ENCODE measurements at places on chromosomes 13 and 19. TPM values are rescaled to one million over a fixed set of nuclear protein-coding genes. Genes with fewer than 3 reads are reported as not detected.

- no peak for DNase-seq
These were observed 9.6 kb downstream of the MIR17HG start for GRCh38 chr13:91356919-91357612.

DNA sequence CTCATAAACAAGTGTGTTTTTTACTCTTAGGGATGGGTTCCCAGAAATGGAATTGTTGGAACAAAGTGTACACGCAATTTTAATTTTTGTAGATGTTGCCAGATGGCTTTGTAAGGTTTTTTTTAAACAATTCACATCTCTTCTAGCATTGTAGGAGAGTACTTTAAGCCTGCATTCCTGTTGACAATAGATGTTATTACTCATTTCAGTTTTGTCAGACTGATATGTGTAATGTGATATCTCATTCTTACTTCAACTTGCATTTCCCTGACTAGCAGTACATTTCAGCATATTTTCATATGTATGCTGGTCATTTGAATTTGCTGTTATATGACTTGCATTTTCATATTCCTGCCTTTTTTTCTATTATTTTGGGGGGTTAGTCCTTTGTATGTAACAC lies 186.6 kb upstream of the SLITRK6 start:
- peak; percentile 54 for DNase-seq

KLK2 gene
- total RNA-seq: not detected

DCLK1 gene
- 5.2 TPM for total RNA-seq

DNA sequence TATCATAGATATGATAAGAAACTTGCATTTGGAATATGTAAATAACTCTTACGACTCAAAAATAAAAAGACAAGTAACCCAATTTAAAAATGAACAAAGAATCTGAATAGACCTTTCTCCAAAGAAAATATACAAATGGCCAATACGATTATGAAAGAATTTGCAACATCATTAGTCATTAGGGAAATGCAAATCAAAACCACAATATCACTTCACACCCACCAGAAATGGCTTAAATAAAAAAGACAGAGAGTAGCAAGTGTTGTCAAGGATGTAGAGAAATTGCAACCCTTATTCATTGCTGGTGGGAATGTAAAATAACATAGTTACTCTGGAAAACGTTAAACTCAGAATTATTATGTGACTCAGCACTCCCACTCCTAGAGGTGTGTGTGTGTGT lies 226.6 kb upstream of the MAB21L1 start:
- DNase-seq: no peak

- no peak for DNase-seq
These were observed 286.3 kb downstream of the POU4F1 start for GRCh38 chr13:78317030-78317429.

DNA sequence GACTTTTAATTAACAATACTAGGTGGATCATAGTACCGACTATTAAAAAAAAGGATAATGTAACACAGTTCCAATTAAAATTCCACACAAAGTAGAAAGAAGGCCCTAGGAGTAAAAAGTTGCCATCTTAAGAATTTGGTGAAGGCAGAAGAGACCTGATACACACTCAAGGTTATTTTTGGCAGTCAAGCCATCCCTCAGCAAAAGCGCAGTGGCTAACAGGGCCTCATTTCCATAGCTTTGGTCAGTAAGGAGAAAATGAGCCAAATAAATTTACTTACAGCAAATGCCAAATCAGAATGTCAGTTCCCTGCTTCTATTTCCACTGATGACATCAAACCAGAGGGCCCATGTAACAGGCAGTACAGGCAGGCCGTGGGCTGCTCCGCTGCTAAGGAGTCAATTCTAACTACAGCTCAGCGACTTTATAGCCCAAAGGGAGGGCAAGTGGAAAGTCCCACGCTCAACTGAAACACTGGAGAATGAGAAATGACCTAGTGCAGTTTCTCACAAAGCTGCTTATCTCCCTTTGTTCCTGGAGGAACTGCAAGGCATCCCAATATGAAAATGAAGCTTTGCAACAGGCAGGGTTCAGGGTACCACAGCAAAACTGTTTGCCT lies 6.3 kb downstream of the ARGLU1 start:
- no peak for DNase-seq

ZNF177 gene
- total RNA-seq: not detected

DNA sequence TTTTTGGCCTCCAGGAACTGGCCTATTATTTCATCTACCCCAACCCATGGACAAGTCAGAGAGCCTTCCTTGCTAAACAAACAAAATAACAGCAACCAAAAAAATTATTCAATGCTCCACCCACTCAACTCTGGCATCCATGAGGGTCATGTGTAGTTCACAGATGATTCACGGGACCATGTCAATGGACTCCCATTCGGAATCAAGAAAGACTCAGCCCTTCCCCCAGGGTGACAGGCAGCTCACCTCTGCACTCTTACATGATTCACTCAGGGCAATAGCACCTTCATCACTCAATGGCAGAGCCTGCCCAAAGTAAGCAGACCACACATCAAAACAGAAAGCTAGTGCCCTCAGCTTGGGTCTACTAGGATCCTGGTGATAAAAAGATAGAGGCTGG lies 14.3 kb upstream of the SCEL start:
- peak; percentile 71 for DNase-seq

ENOX1 gene
- 3.2 TPM for total RNA-seq

DNA sequence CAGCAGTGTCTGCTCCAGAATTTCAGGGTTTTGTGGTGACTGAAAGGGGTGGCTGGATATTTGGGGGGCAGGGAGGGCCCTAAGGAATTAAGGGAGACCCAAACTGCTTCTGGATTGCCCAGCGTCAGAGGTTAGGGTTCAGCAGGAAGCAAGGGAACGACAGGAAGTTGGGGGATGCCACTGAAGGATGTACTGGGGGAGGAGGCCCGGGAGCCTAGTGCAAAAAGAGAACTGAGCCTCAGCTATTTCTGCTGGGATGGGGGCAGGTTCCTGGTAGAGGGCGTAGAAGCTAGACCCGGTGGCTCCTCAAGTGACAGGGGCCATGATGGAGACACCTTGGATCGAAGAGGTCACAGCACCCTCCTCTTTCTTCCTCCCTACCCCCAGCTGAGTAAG lies 1.1 kb downstream of the CYP2S1 start:
- DNase-seq: no peak

DNA sequence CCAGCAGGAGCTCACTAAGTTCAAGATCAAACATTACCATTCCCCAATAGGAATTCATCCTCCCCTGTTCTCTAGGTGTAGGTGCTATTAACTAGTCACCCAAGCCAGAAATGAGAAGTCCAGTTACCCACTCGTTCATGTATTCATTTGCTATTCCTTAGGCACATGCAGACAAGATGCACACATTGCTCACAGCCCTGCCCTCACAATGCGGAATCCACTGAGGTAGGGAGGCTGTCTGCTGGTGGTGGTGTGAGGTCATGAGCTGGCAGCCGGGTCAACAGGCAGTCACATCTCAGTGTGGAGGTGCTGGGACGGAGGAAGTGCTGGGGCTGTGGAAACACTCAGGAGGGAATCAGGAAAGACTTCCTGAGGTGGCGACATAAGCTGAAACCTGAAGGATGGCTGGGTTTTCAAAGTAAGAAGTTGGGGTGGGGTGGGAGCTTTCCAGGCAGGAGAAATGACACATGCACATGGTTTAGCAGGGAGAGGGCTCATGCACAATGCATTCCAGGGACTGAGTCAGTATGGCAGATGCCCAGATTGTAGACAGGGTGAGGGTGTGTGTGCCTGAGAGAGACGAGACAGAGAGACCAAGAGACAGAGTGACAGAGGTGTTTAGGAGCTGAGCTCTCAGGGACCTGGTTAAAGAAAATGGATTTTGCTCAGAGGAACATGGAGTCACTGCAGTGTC lies 117.6 kb downstream of the USP12 start:
- peak; percentile 94 for DNase-seq

- DNase-seq: no peak
These were observed 135.9 kb downstream of the RAP2A start for GRCh38 chr13:97569841-97570240.

DNA sequence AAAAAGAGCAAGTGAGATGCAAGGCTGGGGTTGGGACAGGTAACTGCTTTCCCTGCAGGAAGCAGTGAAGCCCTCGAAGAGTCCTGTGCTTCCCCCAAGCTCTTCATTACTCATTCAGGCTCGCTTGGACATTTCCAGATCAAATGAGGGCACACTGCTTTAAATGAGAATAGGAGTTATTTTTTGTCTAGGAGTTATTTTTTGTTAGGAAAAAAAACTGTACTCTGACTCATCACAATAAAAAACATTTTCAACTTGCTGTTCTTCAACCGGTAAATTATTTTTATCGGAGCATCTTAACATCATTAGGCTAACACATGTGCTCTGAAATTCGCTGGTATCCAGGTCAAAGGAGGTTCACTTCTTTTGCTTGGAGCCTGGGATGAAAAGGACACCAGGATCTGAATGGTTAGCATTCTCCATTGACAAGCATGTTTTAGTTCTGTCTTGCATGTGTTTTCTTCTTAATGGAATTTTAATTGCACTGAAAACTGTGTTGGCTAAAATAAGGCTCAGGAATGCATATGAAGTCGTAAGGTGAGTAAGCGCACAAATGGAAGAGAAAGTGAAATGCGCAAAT lies 80.7 kb upstream of the STK24 start:
- DNase-seq: no peak

DNA sequence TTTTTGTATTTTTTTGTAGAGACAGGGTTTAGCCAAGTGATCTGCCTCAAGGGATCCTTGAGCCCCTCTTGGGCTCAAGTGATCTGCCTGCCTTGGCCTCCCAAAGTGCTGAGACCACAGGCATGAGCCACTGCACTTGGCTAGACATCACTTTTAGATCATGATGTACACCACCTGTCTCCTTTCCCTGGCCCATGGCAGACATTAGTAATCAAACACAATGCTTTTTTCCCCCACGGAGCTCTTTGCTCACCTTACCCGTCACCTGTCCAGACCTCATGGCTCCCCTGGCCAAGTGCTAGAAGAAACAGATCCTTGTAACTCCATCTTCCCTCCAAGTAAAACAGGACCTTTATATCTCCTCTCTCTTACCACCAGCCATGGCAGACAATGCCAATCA lies 18.4 kb downstream of the NUMBL start:
- no peak for DNase-seq

DNA sequence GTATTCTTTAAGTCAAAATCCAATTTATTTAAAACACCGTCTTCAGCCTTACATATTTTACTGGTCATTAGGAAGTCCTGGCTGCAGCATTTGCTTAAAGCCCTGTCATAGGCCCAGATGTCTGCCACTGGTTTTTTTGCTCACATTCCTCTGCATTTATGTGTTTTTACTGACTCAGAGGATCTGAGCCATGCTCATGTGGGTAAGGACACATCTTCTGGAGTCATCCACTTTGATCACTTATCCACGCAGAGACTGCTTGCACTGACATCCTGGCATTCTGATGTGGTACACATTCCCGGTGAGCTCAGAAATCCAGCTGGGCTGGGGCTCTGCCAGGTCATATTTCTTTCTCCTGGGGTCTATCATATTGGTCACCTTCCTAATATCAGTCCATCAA lies 531.7 kb upstream of the ARGLU1 start:
- peak; percentile 93 for DNase-seq

TMPRSS9 gene
- not detected for total RNA-seq

NKPD1 gene
- not detected for total RNA-seq

- peak; percentile 56 for DNase-seq
These were observed 33.1 kb downstream of the CEBPG start for GRCh38 chr19:33406521-33407139.

DIS3 gene
- 57.4 TPM for total RNA-seq

DNA sequence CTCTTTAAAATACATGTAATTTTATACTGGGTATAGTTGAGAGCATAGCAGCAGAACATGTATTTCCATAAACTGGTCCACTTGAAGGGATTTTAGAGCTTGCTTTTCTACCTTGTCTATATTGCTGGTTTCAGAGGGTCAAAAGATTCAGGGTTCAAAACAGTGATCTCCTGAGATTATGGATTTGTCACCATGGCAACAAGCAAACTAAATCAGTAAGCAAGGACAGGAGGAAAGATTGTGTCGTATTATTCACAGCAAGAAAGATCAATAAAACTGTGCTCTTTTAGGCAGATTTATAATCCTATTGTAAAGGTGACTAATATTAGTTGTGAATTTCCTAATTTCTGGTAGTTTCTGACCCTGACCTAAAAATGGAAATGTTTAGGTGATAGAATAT lies 496.4 kb downstream of the LMO7 start:
- DNase-seq: no peak

- DNase-seq: no peak
These were observed 21.7 kb upstream of the MAB21L1 start for GRCh38 chr13:35498231-35498630.

ETV2 gene
- 0.50 TPM for total RNA-seq

GRCh38 chr19:16524991-16525734 lies 17.1 kb downstream of the CHERP start:
- DNase-seq: no peak

GRCh38 chr13:75813323-75813722 lies 177.2 kb downstream of the LMO7 start:
- no peak for DNase-seq

- DNase-seq: no peak
These were observed at the start of gene SLC10A2 for GRCh38 chr13:103066079-103066780. Gene SLC10A2 (minus strand): TSS chr13:103066417. CDS start chr13:103066249, 168 bp downstream.

WDR18 gene
- 197 TPM for total RNA-seq

GRCh38 chr13:99122171-99122570 lies 78.5 kb upstream of the UBAC2 start:
- DNase-seq: no peak

- DNase-seq: peak; percentile 91
These were observed 22.3 kb downstream of the IER2 start for GRCh38 chr19:13172346-13173138.

CEACAM19 gene
- total RNA-seq: not detected

PGLYRP2 gene
- not detected for total RNA-seq

FCHO1 gene
- total RNA-seq: 0.53 TPM

DNA sequence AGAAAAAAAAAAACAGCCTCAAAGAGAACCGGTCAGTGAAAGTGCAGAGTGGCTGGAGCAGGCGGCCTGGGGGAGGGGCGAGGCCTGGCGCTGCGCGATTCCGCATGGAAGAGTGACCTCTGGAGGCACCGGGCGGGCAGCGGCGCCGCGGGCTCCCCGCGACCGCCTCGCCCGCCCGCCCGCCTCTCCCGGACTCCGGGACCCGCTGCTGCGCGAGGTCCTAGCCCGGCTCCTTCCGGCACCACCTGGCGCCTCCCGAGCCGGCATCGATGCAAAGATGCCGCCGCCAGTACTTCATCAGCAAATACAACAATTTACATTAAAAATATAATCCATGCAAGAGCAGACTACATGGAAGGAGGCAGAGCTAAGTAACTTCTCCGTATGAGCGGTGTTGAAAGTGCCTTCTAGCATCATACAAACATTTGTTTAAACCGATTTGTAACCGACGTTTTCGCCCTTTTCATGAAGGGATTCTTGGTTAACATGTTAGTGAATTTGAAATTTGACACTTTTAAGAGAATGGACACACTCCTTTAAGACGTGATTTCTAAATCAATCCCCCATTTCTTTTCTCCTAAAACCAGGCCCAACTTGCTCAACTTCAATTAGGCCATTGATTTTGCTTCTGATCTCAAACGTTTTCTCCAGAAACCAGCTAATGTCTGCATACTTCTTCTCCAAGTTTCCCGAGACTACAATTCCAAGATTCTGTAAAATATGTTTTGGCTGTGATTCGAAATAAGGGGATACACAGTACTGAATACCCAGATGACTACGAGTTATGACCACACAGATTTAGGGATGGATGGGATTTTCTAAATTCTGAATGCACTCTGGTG lies 2.1 kb downstream of the EFNB2 start:
- DNase-seq: no peak

- no peak for DNase-seq
These were observed 10.7 kb downstream of the LILRA5 start for GRCh38 chr19:54302257-54302656.

Data from HT1080 (cell line).